Hematopoietic multipotent progenitor cell (in vitro differentiated cells): ENCODE measurements at places on chromosomes 2 and 18. TPM values are rescaled to one million over a fixed set of nuclear protein-coding genes. Genes with fewer than 3 reads are reported as not detected.
A peak's percentile ranks its signal among the peaks of the same experiment; 100 is the strongest.

DNA sequence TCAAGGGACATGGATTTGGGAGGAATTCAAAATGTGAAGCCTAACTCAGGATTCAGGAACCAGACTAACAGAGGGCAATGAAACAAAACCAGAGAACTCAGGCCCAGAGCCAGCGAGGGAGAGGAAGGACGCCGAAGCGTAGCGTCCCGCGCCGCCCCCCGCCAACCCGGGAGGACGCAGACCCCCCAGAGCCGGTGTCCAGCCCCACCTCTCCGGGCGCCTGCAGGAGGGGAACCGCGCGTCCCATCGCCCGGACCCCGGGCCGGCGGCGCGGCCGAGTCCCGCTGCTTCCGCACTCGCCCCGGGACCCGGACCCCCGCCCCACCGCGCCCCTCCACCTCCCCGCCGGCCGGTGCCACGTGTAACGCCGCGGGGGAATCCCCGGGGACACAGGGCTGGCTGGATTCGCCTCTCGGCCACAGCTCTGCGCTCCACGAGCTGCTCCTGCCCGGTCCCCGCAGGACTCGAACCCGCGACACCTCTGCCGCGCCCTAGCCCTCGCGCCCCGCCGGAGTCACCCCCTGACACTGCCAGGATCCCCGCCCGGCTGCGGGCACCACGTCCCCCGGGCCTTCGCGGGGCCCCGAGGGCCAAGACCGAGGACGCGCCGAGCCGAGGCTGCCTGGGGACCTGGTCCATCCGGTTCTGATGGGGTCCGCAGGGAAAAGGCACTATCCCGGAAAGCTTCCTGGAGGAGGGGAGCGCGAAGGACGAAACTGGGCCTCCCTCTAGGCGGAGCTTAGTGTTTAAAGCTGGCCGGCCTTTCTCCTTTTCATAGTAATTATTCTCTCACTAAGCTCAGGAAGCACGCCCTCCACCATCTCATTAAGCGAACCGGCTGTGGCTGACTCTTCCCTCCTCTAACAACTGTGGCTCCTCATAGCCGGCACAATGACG is 40.4 kb upstream of the FAM124B start:
- peak; percentile 35 for DNase-seq

- no peak for DNase-seq
Observed at GRCh38 chr2:130911482-130911881, 74.8 kb downstream of the ARHGEF4 start.

- DNase-seq: no peak
Observed at GRCh38 chr2:97732436-97733340, 19.3 kb downstream of the ZAP70 start.

GRCh38 chr2:237864940-237865622 is 5.7 kb downstream of the RAMP1 start:
- no peak for DNase-seq

Gene TGOLN2
- total RNA-seq: 59.2 TPM

Gene AKAIN1
- total RNA-seq: not detected
